ENCODE measurements at places on chromosomes 2 and 18. TPM values are rescaled to one million over a fixed set of nuclear protein-coding genes. Genes with fewer than 3 reads are reported as not detected.

The IL37 gene
- 1.5 TPM for total RNA-seq

DNA sequence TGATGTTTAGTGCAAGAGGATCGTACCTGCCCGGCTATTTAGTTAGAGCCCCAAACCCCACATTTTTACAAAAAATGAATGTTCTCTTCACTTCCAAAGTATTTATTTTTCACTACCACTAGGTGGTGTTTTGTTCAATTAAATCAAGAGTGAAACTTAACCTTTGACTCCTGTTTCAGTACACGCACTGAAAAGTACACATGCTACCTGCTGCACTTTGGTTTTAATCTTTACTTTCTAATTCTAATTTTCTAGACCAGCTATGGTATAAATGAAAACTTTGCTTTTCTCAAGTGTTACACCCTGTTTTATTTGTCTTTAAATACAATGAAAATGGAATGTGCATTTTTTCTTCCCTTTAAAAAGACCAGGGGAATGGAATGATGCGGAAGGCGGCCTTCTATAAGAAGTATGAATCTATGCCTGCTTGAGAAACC lies 31.4 kb upstream of the CHN1 start:
- DNase-seq, result no peak

The GPR155 gene
- 2.3 TPM for total RNA-seq

GRCh38 chr2:19409046-19409445 lies 50.6 kb upstream of the OSR1 start:
- no peak for DNase-seq

DNA sequence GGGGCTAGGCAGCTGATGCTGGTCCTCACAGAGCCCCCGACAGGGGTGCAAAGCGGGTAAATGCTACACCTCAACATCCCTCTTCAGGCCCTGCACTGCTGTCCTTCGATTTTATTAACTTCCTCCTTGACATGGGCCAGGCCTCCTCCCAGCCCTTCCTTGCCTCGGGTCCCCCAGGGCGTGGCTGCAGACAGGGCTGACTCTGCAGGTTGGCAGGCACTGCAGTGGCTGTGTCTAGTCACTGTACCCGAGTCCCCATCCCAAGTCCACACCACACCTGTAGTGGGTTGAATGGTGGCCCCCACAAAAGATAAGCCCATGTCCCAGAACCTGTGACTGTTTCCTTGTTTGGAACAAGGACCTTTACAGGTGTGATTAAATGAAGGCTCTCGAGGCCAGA lies 140.2 kb downstream of the TWIST2 start:
- DNase-seq, result no peak

DNA sequence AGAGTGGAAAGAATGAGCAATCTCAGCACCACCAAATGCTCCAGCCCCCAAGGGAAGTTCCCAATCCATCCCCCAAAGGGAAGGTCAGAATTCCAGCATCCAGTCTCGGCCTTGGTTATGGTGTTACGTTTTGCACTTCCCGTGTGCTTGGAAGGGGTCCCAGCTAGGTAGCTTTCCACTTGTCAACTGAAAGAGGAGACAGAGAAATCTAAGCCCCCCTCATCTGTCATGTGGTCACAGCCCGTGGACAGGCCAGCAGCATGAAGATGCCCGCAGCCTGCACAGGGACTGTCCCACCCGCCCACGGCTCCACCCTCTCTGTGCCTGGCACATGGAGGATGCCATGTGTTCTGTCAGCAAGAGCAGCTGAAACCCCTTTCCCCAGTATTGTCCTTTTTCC lies 32.1 kb downstream of the RHOB start:
- DNase-seq, result no peak

The RPRM gene
- not detected for total RNA-seq

GRCh38 chr2:213034585-213034984 lies 116.8 kb downstream of the IKZF2 start:
- DNase-seq, result no peak

DNA sequence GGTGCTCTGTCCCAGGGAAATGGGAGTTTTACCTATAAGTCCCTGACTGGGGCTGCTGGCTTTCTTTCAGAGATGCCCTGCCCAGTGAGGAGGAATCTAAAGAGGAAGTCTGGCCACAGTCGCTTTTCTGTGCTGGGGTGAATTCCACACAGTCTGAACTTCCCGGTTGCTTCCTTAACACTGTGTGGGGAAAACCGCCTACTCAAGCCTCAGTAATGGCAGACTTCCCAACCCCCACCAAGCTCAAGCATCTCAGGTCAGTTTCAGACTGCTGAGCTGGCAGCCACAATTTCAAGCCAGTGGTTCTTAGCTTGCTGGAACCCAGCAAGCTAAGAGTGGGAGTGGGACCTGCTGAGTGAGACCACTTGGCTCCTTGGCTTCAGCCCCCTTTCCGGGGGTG lies 54.9 kb downstream of the NUP35 start:
- DNase-seq, result no peak

DNA sequence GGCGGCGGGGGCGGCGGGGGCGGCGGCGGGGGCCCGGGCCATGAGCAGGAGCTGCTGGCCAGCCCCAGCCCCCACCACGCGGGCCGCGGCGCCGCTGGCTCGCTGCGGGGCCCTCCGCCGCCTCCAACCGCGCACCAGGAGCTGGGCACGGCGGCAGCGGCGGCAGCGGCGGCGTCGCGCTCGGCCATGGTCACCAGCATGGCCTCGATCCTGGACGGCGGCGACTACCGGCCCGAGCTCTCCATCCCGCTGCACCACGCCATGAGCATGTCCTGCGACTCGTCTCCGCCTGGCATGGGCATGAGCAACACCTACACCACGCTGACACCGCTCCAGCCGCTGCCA lies 644 bp downstream of the ONECUT2 start:
- no peak for DNase-seq

DNA sequence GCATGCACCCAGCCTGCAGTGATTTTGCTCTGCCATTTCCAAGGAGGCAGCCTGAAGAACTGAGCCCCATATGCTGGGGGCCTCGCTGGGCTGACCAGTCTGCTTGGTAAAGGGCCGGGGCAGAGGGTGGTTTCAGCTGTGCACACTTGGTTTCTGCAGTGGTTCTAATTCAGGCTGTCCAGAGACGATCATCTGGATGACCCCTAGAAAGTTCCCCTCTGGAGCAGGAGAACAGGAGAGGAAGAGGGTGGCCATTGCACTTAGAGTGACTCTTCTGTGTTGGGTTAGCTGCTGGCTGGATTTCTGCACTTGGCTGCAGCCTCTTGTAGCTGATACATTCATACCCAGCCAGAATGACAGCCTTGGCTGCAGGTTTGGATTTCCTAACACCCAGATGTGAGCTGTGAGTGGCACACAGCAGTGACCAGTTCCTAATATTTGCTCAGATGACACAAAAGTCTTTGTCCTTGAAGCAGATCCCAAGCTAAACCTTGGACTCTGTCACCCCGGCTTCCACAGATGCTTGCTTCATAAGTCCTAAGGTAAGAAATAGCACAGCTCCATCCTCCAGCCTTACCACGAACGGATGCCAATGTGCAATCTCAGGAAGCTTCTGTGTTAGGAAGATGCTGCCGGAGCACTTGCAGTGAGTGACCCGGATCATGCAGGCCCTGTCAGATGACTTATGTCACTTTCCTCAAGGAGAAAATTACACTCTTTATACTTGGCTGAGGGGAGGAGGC lies 105.6 kb downstream of the HNRNPLL start:
- DNase-seq, result no peak

DNA sequence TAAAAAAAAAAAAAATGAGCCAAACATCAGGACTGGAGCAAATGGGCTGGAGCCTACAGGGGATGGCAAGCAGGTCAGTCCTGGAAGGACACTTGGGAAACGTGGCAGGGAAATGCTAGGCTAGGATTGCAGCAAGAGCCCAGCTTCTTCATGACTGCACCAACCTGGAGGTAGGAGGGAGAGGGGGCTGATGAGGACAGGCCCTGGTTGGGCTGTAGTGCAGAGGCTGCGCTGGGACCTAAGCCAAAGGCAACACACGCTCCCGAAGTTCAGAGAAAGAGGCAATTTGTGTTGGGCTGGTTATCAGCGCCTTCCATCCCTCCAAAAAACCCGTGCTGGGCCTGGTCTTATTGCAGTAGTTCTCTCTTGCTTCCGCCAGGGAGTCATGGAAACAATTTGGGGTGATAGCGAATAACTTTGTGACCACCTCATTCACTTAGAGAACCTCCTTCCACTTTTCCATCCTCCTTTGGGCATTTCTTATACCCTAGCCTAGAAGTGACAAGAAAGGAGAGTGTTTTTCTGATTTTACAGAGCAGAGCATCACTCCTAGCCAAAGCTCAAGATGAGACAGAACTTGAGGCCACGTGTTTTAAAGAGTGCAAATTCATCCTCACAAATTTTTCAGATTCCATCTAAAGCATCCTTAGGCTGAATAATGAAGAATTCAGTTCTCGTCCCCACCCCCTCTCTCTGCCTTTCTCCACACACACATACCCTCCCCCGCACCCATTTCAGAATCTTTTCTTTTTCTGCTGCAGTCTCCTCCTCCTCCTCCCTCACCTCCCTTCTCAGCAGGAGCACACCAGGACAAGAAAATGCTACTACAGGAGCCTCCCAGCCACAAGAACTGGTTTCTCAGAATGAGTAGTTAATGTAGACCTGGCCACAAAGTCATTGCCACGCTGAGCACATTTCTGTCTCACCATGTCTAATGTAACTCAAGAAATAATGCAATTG lies 82.5 kb upstream of the STPG4 start:
- no peak for DNase-seq

The COL4A4 gene
- total RNA-seq, result 2.0 TPM

GRCh38 chr2:20509770-20510490 lies 63.1 kb downstream of the RHOB start:
- peak; percentile 67 for DNase-seq

DNA sequence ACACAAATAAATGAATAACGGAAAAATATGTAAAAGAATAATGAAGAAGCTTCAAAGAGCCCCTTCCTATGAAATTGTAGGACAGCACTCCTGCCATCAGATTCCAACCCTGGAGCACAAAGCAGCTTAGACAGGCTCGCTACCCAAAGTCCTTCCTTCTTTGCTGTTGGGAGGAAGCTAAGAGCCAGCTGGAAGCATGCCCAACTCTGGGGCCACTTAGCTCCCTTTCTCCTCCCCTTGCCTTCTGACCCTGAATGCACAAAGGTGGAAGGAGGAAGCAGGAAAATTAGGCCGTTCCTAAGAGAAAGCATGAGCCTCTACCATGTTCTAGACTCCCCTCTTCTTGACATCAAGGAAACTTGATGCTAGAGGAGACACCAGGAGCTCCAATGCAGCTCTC lies 700.8 kb downstream of the RNF144A start:
- no peak for DNase-seq

DNA sequence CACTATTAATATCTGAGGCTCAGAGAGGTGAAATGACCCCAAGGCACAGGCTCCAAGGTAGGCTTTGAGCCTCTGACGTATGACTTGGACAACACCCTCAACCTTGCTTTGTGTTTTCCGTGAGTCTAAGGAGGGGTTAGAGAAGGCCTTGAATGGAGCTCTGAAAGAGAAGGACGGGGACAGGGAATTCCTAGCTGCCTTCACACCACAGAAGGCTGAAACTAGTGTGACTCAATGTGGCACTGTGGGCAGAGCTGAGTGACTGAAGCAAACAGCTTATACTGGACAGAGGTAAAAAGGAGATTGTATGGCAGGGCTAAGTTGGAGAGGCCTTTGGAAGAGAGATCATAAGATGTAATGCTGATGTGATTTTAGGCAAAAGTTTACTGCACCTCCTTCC lies 3.5 kb upstream of the NCK2 start:
- no peak for DNase-seq

DNA sequence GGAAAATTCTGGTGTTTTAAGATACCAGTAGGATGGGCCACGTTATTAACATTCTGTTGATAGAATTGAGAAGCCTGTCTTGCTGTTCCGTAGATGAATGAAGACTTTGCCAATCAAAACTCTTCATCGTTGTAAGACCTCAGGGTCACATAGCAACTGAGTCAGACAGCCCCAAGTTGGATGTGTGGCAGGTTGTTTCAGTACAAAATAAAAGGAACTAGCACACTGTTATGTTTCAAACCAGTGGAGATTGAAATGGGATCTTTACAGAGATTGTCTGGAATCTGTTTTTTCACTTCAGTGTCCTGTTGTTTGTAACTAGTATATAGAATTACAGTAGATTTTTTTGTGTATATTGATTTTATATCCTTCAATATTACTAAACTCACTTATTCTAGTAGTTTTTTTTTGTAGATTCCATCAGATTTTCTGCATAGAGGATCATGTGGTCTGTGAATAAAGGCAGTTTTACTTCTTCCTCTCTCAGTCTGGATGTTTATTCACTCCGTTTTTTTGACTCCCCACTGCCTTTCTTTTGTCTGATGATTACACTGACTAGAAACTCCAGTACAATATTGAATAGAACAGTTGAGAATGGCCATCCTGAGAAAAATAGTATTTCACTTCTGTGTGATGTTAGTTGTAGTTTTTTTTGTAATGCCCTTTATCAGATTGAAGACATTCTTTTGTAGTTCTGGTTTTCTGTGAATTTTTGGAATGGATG lies 22.7 kb downstream of the EPC2 start:
- DNase-seq, result no peak

The EIPR1 gene
- 25.8 TPM for total RNA-seq

DNA sequence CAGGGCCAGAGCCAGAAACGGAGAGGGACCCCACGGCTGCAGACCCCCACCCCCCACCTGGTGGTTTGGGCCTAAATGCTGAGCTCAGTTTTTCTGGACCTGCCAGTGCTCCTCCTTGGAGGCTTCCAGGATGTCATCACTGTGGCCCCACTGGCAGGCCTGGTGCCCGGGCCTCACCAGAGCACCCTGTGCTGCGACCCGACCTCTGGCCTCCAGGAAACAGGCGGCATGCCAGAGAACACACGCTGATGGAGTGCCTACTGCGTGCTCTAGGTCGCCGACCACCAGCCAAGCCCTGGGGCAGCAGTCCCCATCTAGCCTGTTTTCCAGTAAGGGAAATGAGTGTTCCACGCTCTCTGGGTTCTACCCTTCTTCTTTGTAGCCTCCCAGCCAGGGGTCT lies 33.8 kb downstream of the HS6ST1 start:
- DNase-seq, result no peak

GRCh38 chr2:72847534-72848315 lies 21.9 kb upstream of the EXOC6B start:
- no peak for DNase-seq

The LIMS1 gene
- total RNA-seq, result 28.4 TPM

DNA sequence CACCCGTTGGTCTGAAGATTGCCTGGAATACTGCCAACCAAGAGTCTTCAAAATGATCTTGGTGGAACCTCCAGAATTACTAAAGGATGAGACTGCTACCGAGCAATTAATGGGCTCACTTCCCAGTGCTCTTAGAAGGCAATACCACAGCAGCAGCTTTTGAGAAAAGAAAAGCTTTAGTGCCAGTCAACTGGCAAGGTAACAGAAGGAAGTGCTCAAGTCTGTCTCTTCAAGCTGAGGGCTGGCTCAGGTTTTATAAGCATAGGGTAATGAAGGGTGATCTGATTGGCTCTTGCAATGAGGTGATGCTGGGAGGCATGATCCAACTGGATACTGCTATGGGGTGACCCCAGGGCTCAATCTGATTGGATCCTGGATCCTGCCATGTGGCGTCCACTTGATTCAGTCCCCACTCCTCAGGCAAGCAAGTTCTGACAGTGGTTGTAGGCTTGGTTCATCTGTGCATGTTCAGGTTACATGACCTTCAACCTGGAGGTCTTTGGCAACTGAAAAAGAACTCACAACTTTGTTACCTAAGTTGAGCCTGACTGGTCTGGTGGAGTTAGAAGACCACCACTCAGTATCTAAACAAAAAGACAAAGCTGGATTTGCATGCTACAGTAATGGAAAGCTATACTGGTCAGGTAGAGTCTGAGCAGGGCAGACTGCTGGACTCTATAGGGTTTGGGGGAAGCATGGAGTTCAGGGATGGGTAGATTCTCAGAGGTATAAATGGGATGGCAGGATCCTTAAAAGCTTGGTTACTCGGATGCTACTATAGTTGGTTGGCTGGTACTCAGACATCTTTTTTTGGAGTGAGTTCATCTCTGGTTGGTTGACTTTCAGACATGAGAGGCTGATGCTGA lies 14.0 kb upstream of the RIF1 start:
- DNase-seq, result no peak

The PPIG gene
- total RNA-seq, result 50.5 TPM
